ENCODE measurements at places on chromosomes 1 and 21.

GRCh38 chr1:203599875-203600781, 26.5 kb upstream of the ATP2B4 start:
- DNase-seq, result no peak

DNA sequence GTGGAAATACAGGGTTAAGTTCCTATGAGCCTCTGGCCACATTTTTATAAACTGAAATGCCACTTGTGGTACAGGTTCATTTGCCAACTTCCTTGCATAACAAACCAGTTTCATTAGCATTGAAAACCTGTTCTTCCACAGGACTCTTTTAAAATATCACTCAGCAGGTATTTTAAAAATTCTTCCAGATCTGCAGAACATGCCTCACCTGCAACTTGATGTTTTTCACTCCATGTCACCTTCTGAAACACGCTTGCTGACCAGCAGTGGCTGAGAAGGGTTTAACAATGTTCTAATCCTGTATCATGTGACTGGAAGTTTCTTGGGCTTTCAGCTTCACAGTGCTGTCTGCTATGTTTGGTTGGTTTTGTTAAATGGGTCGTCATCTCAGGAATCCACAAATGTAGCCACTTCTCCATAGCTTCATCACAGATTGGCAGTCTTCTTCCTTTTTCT, 17.6 kb upstream of the CBR3 start:
- no peak for DNase-seq

GRCh38 chr1:34655206-34655874, 99.5 kb upstream of the GJB5 start:
- DNase-seq, result no peak

GRCh38 chr1:244957525-244957924, 93.2 kb upstream of the HNRNPU start:
- DNase-seq, result no peak

DNA sequence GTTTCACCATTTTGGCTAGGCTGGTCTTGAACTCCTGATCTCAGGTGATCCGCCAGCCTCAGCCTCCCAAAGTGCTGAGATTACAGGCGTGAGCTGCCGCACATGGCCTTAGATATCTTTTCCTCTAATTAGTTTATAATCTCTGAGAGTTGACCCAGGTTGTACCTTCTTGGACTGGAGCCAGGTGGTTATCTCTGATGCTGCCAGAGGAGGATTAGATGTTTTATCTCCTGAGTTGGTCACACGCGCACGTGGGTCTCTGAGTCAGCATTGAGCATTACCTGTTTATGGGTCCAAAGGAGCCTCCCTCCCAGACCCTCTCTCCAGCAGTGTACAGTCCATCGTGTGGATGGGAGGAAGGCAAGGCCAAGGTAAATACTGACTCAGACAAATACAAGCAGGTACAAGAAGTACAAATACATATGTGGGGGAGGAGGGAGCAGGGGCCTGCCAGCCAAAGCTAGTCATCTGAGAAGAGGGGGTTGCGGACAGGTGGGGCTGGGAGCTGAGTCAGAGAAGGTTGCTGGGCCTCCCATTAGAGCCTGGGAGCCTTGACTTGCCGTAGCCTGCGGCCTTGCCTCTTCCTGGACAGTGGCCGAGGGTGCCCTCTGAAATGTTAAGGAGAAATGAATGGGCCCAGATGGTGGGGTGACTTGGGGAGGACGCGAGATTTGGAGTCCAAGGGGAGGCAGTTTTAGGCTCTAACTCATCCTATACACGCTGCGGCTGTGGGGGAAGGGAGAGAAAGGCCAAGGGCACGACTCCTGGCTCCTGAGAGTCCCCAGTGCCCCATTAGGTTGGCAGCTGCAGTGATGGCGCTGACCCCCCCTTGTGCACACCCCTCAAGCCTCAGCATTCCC, 13.1 kb downstream of the IL6R start:
- DNase-seq, result no peak

- no peak for DNase-seq
Measured at GRCh38 chr1:51968632-51969031, 21.9 kb downstream of the RAB3B start.

DNA sequence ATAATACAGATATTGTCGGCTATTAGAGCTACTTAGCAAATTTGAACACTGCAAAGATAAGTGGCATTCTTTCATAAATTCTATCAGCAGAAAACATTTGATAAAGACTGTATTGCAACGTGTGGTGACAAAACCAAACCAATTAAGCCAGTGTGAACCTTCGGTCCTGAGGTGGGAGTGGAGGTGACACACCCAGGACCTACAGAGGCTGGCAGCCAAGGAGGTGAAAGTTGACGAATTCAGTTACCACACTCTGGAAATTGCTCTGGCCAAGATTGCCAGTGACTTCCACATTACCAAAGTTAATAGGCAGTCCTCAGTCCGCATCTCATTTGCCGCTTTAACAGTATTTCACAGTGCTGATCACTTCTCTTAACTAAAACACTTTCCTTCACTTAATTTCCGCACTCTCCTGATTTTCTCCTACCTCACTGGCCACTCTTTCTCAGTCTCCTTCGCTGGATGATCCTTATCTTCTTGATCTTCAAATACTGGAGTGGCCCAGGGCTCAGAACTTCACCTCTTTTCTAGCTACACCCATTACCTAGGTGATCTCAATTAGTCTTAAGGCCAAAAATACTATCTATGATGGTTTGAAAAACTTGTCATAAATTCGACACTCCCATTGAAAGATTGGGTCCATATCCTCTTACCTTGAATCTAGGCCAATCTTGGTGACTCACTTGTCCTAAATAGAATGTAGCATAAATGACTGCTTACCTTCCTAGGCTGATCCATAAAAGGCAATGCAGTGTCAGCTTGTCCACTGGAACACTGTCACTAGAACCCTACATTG, 5.1 kb upstream of the CDC42BPA start:
- no peak for DNase-seq

GRCh38 chr1:156860628-156861423, at the start of gene NTRK1:
NTRK1 (plus strand) TSS chr1:156860865; CDS start chr1:156860935, 70 bp downstream.
- no peak for DNase-seq

DNA sequence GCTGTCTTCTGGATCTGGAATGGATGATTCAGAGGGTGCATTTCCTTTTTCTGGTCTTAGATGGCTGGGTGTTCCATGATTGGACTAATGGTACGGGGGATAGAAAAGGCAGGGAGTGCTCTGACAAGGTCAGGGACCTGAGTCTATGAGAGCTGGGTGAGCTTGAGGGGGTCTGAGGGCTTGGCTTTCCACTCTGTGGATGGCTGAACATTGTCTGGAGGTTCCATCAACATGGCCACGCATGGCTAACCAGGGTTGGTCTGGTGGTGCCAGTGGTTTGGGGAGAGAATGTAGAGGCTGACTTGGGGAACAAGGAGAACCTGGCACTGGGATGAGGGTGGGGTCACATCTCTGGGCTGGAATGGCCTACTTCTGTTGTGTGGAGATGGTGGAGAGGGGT, 41.5 kb upstream of the TSPAN2 start:
- DNase-seq, result no peak

DNA sequence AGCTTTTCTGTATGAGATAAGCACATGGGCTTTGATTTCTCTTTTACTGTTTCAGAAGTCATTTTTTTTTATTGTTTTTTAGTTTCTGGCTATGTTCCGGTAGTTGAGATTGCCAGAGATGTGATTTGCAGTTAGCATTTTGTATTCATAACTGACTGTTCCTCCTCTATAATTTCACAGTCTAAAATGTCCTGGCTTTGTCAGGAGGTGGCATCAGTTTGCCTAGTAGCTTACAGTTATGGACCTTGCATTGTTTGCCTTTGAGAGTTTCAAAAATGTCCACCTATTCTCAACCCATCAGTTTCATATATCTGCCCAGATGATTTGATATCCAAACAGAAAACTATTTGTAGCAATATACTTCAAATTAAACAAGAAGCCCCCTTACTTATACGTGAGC, 39.5 kb upstream of the ST6GALNAC3 start:
- DNase-seq, result no peak

DNA sequence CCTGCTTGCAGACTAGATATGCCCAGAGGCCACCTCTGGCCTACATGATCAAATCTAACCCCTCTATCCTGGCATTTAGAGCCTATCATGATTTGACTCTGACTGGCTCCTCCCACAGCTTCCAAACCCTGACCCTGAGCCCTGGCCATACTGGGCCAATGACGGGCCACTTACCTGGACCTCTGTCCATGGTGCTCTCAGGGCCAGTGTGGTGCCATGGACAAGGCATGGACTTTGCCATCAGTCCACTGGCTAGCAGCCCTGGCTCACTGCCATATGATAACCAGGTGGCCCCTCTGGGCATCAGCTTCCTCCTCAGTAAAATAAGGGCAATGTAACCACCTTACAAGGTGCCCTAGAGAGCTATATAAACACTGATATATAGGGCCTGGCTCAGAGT, 713.4 kb downstream of the PTPRU start:
- no peak for DNase-seq

DNA sequence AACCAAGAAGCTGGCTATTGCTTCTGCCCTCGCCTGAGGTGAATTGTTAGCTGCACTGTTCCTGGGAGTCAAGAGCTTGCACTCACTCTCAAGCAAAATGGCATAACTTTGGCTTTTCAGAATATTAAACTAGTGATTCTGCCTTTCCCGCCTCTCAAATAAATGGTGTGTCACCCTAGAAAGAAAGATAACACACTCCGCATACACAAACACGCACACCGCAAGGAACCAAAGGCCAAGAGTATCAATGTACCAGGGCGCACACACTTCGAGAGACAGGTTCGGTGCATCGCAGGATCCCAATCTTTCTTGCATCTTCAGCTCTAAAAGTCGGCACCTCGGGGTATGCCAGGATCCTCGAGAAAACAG, 470 bp upstream of the RTCA start:
- no peak for DNase-seq

- DNase-seq, result no peak
Measured at GRCh38 chr21:46124083-46124925, 26.4 kb downstream of the COL6A2 start.

GRCh38 chr1:115031595-115031994, 2.0 kb downstream of the TSHB start:
- no peak for DNase-seq

DNA sequence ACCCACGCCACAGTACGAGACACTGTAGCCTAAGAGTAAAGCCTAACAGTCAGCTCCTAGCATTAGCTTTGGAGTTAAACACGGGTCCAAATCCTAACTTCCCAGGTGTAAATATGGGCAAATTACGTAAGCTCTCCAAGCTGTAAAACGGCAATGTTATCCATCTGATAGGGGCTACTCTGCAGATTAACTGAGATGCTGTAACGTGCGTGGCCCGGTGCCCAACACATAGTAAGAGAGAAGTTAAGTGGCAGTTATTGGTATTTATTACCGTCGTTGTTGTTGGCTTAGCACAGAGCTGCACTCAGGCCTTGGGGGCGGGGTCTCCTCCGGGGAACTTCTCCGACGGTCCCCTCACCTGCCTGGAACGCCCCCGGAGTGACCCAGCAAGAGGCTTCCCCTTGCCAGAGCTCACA, 457 bp downstream of the TRAPPC3 start:
- no peak for DNase-seq

- no peak for DNase-seq
Measured at GRCh38 chr1:40834968-40835545, 27.1 kb downstream of the CITED4 start.

- DNase-seq, result peak; percentile 9
Measured at GRCh38 chr1:19852036-19852435, 30.2 kb upstream of the OTUD3 start.

- DNase-seq, result no peak
Measured at GRCh38 chr1:110190282-110190929, 19.7 kb upstream of the KCNC4 start.

- DNase-seq, result peak; percentile 45
Measured at GRCh38 chr1:205061665-205062069, 18.7 kb downstream of the CNTN2 start.

DNA sequence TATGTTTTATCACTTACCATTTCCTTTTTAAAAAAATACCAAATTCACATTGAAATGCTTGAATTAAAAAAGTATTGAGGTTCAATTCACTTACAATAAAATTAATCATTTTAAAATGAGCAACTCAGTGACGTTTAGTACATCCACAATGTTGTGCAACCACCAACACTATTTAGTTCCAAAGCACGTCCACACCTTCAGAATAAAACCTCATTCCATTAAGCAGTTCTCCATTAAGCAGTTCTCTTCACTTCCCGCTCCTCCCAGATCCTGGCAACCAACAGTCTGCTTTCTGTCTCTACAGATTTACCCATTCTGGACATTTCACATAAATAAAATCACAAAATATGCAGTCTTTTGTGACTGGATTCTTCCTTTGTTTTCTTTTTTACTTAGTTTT, 41.3 kb downstream of the GNG4 start:
- no peak for DNase-seq

DNA sequence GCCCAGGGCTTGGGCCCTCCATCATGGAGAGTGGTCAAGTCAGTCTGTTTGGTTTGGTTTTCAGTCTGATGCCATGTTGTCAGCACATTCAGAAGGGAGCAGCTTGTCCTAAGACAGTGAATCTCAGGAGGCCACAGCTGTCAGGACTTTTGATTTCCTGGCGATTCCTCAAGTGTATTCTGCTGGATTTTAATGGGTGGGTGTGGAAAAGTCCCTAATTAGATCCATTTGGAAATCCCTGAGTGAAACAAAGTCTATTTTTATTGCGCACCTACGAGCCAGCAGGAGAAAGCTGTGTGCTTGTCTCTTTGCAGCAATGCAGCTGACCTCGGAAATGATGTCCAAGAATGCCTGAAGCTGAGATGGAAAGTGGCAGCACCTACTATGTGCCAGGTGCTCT, 21.6 kb upstream of the FHAD1 start:
- DNase-seq, result no peak

GRCh38 chr1:248815407-248816034, 10.2 kb downstream of the SH3BP5L start:
- no peak for DNase-seq

- DNase-seq, result no peak
Measured at GRCh38 chr1:54579337-54579781, 31.3 kb downstream of the ACOT11 start.

GRCh38 chr1:24173638-24174575, 13.2 kb downstream of the IFNLR1 start:
- DNase-seq, result no peak

- DNase-seq, result no peak
Measured at GRCh38 chr21:33266050-33266788, at the start of gene IL10RB. IL10RB (plus strand) TSS chr21:33266367; CDS start chr21:33266466, 99 bp downstream.

- no peak for DNase-seq
Measured at GRCh38 chr1:87230501-87230900, 98.2 kb upstream of the LMO4 start.

DNA sequence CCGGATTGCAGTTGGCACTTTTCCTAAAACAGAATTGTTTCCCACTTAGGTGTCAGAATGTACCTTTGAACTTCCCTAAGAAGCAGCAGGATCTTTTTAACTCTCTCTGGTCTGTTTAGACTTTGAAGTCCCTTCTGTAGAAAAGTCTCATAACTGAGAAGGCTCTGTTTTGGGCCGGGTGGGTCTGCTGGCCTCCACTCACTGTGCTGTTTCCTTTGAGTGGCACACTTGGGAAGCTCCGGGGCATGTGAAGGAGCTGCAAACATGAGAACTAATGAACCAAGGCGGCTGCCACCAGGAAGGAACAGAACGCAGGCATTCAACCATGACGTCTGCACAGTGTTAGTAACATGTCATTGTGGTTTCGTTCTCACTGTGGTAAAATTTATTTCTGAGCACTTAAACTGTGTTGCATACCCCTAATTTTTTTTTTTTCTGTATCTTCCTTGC, 19.5 kb upstream of the NCMAP start:
- peak; percentile 35 for DNase-seq

DNA sequence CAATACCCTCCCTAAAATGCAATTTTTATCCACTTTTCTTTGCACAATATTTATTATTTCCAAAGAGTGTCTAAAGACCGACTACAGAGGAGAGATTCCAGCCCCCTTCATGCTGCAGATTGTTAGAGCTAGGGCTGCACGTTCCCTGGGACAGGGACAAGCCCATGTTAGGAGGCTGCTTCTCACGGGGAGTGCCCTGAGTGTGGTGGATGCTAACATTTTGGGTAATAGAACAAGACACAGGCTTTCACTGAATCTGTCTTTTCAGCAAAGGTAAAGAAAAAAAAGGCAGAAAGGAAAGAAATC, 125.4 kb downstream of the RIPK4 start:
- DNase-seq, result no peak
